ENCODE measurements at places on chromosomes 3 and 15. TPM values are rescaled to one million over a fixed set of nuclear protein-coding genes. Genes with fewer than 3 reads are reported as not detected.

TRAK1 gene
- 40.6 TPM for total RNA-seq

ROBO2 gene
- 1.4 TPM for total RNA-seq

DNA sequence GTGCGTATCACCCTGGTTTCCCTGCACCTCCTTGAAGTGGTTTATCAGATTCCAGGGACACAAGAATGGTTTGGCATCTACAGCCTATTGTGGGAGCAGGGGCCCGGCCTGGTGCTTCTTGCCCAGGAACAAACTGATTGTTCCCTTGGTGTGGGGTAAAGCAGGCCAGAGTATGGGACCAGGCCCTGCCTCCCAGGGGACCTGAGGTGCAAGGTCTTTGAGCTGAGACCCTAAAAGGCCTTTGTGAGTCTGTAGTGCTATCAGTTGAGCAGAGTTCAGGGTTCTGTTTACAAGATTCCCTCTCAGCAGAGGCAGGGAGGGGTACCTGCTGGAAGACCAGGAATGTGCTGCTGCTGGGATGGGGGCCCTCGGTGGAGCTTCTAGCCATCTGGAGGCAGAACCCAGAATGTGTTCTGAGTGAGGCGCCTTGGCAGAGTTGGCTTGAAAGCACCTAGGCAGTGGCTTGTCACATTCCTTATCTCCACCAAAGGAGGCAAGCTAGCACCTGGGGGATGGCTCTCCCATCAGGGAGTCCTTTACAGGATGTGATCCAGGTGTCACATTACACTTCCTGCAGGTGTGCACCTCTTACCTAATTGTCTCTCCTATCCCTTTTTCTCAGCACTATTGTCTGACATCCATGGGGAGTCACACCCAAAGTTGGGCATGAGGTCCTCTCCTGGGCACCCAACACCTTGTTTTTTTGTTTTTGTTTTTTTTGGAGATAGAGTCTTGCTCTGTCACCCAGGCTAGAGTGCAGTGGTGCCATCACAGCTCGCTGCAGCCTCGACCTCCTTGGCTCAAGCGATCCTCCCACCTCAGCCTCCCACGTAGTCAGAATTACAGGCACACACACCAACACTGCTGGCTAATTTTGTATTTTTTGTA lies 13.1 kb downstream of the FLNB start:
- H3K27ac ChIP-seq, result peak overlapping the region; percentile 78
- no peaks in the 10 kb centered on the region for H3K27me3 ChIP-seq
- no peak for DNase-seq
- H3K36me3 ChIP-seq, result no peaks in the 10 kb centered on the region
- peaks cover 4% of the 10 kb centered on the region for H3K4me1 ChIP-seq
- H3K4me3 ChIP-seq, result no peak overlapping the region

DNA sequence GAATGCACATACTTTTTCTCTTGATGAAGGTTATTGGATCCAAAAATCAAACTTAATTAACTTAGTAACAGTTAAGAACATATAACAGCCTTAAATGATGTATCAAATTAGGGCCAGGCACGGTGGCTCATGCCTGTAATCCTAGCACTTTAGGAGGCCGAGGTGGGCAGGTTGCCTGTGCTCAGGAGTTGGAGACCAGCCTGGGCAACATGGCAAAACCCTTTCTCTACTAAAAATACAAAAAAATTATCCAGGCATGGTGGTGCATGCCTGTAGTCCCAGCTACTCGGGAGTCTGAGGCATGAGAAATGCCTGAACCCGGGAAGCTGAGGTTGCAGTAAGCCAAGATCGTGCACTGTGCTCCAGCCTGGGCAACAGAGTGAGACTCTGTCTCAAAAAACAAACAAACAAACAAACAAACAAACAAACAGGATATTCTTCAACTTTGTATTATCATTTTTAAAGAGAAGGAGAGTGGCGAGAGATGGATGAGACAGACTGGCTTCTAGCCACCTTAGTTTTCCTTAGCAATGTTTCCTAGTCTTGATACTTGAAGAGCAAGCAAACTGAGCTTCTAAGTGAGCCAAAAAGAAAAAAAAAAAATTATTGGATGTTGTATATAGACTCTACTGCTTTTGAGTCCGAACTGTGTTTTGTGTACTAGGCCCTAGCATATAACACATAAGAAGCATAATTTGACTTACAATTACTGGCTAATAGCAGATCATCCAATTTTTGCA lies 13.8 kb downstream of the SPRED1 start:
- peak overlapping the region; percentile 14 for H3K4me3 ChIP-seq
- no peaks in the 10 kb centered on the region for H3K36me3 ChIP-seq
- peak overlapping the region; percentile 21 for H3K27ac ChIP-seq
- DNase-seq, result no peak

GRCh38 chr15:68265081-68265480 lies 12.5 kb upstream of the FEM1B start:
- H3K36me3 ChIP-seq, result no peaks in the 10 kb centered on the region
- no peak overlapping the region for H3K27ac ChIP-seq
- no peak for DNase-seq
- H3K4me1 ChIP-seq, result no peaks in the 10 kb centered on the region

- H3K4me3 ChIP-seq, result no peak overlapping the region
- no peaks in the 10 kb centered on the region for H3K36me3 ChIP-seq
- H3K4me1 ChIP-seq, result no peaks in the 10 kb centered on the region
- no peaks in the 10 kb centered on the region for H3K27me3 ChIP-seq
- no peak overlapping the region for H3K27ac ChIP-seq
- DNase-seq, result no peak
These were observed 172.4 kb downstream of the SPATA16 start for GRCh38 chr3:172968646-172969045.

DNA sequence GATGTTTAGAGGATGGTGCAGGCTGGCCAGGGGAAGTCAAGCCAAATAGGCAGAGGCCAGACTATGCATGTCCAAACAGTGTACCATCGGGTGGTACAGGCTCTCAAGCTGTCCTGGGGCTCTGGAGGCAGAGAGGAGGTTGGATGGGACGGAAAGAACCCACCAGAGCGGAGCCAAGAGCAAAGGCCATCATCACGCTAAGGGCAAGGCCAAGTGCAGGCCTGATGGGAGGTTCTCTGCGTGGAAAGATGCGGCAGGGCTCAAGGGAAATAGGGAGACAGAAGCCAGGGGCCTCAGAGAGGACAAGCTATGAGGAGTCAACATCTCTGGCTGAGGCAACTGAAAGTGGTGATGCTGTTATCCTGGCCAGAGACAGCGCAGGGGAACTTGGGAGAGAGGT lies 102.7 kb downstream of the ASB7 start:
- no peaks in the 10 kb centered on the region for H3K4me1 ChIP-seq
- no peak overlapping the region for H3K4me3 ChIP-seq
- no peaks in the 10 kb centered on the region for H3K27me3 ChIP-seq
- DNase-seq, result peak; percentile 36

DNA sequence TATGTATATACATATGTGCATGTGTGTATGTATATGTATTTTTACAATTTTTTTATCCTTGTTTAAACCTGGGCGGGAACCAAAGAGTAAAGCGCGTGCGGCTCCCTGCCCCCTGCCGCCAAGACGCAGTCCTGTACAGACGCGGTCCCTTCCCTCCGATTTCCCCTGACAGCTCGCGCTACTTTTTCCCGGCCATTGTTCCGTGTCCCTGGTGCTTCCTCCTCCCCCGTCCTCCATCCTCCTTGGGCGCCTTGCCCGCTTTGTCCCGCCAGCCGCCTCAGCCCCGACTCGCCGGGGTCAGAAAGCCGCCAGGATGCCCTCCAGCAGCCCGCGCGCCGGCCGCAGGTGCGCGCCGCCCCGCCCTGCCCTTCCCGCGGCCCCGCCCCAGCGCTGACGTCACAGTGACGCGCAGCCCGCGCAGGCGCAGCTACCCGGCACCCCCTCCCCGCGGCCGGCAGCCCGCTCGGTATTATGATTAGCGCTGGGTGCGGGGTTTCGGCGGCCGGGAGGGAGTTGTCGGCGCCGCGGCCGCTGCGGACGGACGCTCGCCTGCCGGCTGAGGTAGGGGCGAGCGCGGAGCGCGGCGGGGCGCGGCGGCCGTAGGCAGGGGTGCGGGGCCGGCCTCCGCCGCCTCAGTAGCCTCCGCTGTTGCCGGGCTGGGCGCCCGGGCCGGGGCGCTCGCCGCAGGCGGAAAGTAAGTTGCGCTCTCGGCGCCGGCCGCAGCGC lies at the start of gene SNRK:
Gene SNRK (plus strand): TSS at position 426 of the 726 bp plus-strand sequence. CDS start 16,664 bp downstream, outside the sequence.
- DNase-seq, result peak; percentile 87
- H3K4me3 ChIP-seq, result peak within 1 kb of the TSS; percentile 87
- no peaks in the 10 kb centered on the region for H3K27me3 ChIP-seq
- no peaks in the 10 kb centered on the region for H3K4me1 ChIP-seq

- no peaks in the 10 kb centered on the region for H3K27me3 ChIP-seq
- no peaks in the 10 kb centered on the region for H3K4me1 ChIP-seq
- no peak for DNase-seq
- H3K27ac ChIP-seq, result no peak overlapping the region
These were observed 585.9 kb downstream of the OTOL1 start for GRCh38 chr3:162082516-162082915.

All from breast epithelium (tissue), 4 donors.